H9 (cell line): ENCODE measurements at places on chromosomes 7 and 10. TPM values are rescaled to one million over a fixed set of nuclear protein-coding genes. Genes with fewer than 3 reads are reported as not detected.

GRCh38 chr10:44607116-44607515, 222.2 kb upstream of the CXCL12 start:
- no peak overlapping the region for H3K27ac ChIP-seq
- no peaks in the 10 kb centered on the region for H3K4me1 ChIP-seq
- no peaks in the 10 kb centered on the region for H3K27me3 ChIP-seq
- no peaks in the 10 kb centered on the region for H3K36me3 ChIP-seq

GRCh38 chr10:24958091-24958720, 5.8 kb upstream of the PRTFDC1 start:
- H3K27me3 ChIP-seq, result no peaks in the 10 kb centered on the region
- no peaks in the 10 kb centered on the region for H3K36me3 ChIP-seq
- no peak for DNase-seq

DNA sequence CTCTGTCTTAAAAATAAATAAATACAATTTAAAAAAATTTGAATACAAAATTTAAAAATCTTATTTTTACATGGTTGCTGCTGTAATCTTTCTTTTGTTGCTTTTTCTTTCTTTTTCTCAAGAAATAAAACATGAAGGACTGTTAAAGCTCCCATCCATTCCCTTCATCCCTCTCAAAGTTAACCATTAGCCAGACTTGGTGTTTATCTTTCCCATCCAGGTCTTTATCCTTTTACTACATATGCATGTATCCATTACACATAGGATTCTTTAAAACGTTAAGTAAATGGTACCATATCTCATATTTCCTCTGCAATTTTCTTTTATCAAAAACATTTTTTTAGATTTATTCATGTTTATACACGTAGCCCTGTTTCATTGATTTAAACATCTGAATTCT, 70.1 kb downstream of the CREB3L2 start:
- no peak overlapping the region for H3K4me3 ChIP-seq
- peaks cover 10% of the 10 kb centered on the region; the same call in 1 of the 2 replicates for H3K4me1 ChIP-seq
- DNase-seq, result no peak
- H3K27me3 ChIP-seq, result no peaks in the 10 kb centered on the region

- no peaks in the 10 kb centered on the region for H3K4me1 ChIP-seq
- DNase-seq, result no peak
- no peak overlapping the region for H3K4me3 ChIP-seq
- no peak overlapping the region for H3K27ac ChIP-seq
- no peaks in the 10 kb centered on the region for H3K36me3 ChIP-seq
- H3K27me3 ChIP-seq, result no peaks in the 10 kb centered on the region
Measured at GRCh38 chr10:34137201-34137600, 677.9 kb downstream of the PARD3 start.

GRCh38 chr10:76111986-76112825, 680.8 kb downstream of the LRMDA start:
- no peak overlapping the region for H3K4me3 ChIP-seq
- H3K27ac ChIP-seq, result no peak overlapping the region
- H3K4me1 ChIP-seq, result no peaks in the 10 kb centered on the region
- peak; percentile 56 for DNase-seq
- no peaks in the 10 kb centered on the region for H3K36me3 ChIP-seq
- no peaks in the 10 kb centered on the region; the same call in 1 of the 2 replicates for H3K27me3 ChIP-seq

DNA sequence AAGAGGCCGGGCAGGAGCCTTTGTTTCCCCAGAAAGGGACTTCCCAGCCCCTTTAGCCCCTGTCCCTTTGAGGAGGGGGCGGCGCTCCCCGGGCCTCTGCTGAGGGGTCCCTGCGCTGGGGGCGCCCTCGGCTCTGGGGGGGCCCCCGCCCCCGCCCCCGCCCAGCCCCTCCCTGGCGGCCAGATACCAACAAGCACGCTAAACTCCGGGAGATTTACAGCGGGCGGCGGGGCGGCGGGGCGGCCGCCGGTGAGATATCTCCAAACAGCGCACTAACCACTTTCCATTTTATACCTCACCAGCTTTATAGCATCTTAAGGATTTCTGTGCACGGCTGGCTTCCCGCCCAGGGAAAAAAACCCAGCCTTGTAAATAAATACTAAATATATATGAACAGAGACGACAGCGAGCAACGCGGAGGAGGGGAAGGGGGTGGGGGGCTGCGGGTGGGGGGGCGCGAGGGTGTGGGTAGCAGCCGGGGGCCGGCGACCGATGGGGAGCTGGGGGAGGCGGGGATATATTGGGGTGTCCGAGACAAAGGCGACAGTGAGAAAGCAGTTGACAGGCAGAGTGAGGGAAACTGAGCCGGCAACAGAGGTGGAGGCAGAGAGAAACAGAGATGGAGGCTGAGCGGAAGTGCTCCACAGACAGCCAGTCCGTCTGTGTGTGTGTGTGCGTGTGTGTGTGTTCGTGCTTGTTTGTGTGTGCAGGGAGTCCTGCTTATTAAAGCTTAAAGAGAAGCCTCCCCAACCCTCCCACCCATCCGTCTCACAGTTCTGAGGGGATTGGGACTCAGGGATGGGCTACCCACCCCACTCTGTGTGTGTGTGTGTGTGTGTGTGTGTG, 85.8 kb downstream of the HIF1AN start:
- H3K27me3 ChIP-seq, result no peaks in the 10 kb centered on the region
- peaks cover 3% of the 10 kb centered on the region; the same call in 1 of the 2 replicates for H3K4me1 ChIP-seq
- H3K36me3 ChIP-seq, result no peaks in the 10 kb centered on the region
- H3K4me3 ChIP-seq, result no peak overlapping the region

- H3K36me3 ChIP-seq, result peaks cover 4% of the 10 kb centered on the region; the same call in 1 of the 2 replicates
- H3K27ac ChIP-seq, result no peak overlapping the region
- H3K4me1 ChIP-seq, result no peaks in the 10 kb centered on the region
- DNase-seq, result no peak
- H3K27me3 ChIP-seq, result no peaks in the 10 kb centered on the region
- H3K4me3 ChIP-seq, result no peak overlapping the region
Measured at GRCh38 chr7:139570119-139570518, 46.6 kb downstream of the CLEC2L start.

GRCh38 chr10:71697938-71698709, 21.5 kb downstream of the C10orf105 start:
- H3K36me3 ChIP-seq, result no peaks in the 10 kb centered on the region
- no peaks in the 10 kb centered on the region for H3K27me3 ChIP-seq
- H3K4me1 ChIP-seq, result no peaks in the 10 kb centered on the region
- DNase-seq, result no peak

ACADSB gene
- 31.1 and 35.1 TPM in 2 replicates for total RNA-seq

PPP1R17 gene
- 1.2 and 1.7 TPM in 2 replicates for total RNA-seq

COL28A1 gene
- 0.66 and 0.92 TPM in 2 replicates for total RNA-seq

HOXA11 gene
- total RNA-seq, result not detected in 2 replicates
